ENCODE measurements at places on chromosomes 5 and 9. TPM values are rescaled to one million over a fixed set of nuclear protein-coding genes. Genes with fewer than 3 reads are reported as not detected.

GRCh38 chr5:120624021-120624563, 160.0 kb downstream of the PRR16 start:
- no peak for DNase-seq

- no peak for DNase-seq
Measured at GRCh38 chr9:125961072-125961471, 213.9 kb downstream of the PBX3 start.

DNA sequence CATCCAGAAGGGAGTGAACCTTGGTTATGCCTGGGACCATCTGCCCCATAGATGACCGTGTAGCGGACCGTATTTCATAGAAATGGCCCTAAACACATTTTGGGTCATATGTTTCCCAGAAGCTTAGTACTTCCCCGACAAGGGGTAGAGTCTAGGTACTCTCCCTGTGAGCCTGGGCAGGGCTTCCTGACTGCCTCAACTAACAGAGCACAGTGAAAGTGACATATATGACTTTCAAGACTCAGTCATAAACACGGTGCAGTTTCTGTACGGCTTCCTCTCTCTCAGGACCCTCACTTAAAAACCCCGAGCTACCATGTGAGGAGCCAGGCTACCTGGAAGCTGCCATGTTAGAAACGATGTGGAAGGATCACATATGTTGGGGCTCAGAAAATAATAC, 20.9 kb downstream of the C9orf57 start:
- DNase-seq, result no peak

DNA sequence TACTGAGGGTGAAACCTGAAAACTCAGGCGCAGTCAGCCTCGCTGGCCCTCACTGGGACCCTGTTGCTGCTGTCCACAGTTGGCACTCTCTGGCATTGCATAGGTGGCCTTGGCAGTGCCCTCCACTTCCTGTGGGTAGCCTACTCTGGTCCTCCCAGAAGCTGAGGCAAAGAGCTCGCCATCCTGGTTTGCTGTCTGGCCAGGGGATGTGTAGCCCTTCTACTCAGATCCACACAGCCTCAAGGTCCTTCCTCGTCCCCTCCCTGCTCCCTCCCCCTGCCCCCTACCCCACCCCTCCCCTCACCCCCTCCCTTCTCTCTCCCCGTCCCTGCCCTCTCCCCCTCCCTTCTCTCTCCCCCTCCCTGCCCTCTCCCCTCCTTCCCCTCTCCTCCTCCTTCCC, 176.0 kb downstream of the OLFM1 start:
- no peak for DNase-seq

DNA sequence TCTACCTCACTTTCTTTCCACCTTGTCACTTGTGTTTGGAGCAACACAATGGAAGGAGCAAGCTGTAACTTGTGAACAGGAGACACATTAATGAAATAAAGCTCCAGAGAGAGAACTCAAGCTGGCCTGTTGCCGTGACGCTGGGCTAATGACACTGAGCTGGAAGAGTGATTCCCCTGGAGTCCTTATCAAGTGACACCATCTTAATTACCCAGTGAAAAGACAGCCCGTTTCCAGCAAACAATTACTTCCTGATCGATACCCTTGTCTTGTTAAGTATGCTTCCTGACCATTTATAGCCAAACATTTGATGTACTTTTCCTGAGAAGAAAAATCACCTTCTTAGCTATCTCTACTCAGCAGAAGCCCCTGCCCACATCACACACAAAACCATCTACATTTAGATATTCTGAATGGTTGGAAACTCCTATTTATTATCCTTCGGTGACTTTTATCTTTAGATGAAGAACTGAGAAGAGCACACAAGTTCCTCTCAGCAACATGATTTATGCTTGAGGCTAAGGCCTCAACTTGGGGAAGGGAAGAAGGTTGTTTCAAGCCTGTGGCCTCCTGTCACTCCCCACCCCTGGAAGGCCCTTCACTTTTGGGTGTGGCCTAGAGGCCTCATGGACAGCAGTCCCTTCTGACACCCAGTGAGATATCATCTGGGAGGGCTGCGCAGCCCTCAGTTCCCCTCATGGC, 34.1 kb downstream of the CRHBP start:
- DNase-seq, result no peak

- no peak for DNase-seq
Measured at GRCh38 chr5:154222414-154222813, 31.9 kb downstream of the GALNT10 start.

DNA sequence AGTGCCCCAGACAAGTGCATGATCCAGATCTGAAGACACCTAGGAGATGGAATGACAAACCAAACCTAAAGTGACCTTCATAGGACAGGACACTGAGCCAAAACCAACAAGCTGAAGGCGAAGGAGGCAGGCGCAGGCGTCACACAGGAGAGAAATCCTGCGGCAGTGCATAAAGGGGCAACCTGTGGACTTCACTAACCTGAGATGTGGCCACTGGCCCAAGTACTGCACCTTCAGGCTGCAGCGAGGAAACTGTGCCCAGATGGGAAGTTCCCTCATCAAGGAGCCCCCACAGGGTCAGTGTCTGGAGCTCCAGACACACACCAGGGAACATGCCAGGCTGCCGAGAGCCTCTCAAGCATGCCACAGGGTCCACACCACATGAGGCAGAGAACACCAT, 3.7 kb downstream of the IPPK start:
- no peak for DNase-seq

DNA sequence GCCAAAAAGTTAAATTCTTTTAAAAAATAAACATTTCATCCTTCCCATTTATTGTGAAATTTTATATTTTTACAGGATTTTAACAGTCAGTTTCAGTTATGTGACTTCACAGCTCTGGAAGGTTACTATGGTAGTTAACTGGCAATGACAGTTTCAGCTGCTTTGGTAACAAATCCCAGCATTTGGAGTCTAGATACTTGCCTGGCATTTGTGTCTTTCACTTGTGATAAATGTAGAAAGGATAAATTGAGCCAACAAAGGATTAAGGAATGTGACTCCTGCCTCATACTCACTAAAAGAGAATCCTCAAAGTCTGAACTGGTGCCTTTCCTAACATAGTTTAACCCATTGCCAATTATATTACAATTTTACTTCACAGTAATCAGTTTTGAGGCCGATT, 315.5 kb downstream of the FER start:
- no peak for DNase-seq

Gene PCA3
- not detected for total RNA-seq
